Vagina (tissue), 2 donors: ENCODE measurements at places on chromosomes 2 and 18.
A peak's percentile ranks its signal among the peaks of the same experiment; 100 is the strongest.

- H3K4me1 ChIP-seq: no peaks in the 10 kb centered on the region
- DNase-seq: no peak
- H3K27ac ChIP-seq: no peak overlapping the region
- no peaks in the 10 kb centered on the region for H3K36me3 ChIP-seq
- H3K4me3 ChIP-seq: no peak overlapping the region
These were observed 162.6 kb downstream of the PAX3 start for GRCh38 chr2:222136106-222136630.

- H3K4me3 ChIP-seq: no peak within 1 kb of the TSS
- H3K27ac ChIP-seq: no peak within 1 kb of the TSS
- DNase-seq: no peak
- H3K27me3 ChIP-seq: no peaks in the 10 kb centered on the region
These were observed at the start of gene SERPINB10 for GRCh38 chr18:63907664-63908063. TSS of gene SERPINB10 (plus strand) at chr18:63907958. CDS start at chr18:63915511, 7,553 bp downstream.

DNA sequence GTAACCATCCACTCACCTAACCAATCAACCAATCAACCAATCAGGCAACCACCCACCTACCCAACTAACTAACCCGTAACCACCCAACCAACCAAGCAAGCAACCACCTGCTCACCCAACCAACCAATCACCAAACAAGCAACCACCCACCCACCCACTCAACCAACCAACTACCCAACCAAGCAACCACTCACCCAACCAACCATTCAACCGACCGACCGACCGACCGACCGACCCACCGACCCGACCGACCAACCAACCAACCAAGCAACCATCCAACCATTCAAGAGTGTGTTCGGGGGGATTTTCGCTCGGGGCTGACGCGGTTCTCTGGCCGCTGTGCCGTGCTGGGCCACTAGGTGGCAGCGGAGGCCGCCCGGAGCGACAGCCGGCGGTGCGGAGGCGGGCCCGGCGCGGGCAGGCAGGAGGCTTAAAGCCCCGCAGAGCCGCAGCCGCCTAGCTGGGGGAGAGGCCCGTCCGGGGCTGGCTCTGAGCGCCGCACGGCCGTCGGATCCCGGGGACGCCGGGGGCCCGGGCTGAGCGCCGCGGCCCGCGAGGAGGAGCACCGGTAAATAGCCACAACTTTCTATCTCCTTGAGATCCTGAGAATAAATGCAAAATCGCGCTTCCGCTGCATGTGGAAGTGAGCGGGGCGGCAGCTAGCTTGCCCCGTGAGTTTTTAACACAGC, at the start of gene MC5R:
TSS of gene MC5R (plus strand) at position 443 of the 689 bp plus-strand sequence. CDS start 1,617 bp downstream, outside the sequence.
- no peak within 1 kb of the TSS for H3K27ac ChIP-seq
- H3K36me3 ChIP-seq: no peaks in the 10 kb centered on the region
- no peaks in the 10 kb centered on the region for H3K4me1 ChIP-seq
- no peaks in the 10 kb centered on the region for H3K27me3 ChIP-seq
- DNase-seq: no peak

DNA sequence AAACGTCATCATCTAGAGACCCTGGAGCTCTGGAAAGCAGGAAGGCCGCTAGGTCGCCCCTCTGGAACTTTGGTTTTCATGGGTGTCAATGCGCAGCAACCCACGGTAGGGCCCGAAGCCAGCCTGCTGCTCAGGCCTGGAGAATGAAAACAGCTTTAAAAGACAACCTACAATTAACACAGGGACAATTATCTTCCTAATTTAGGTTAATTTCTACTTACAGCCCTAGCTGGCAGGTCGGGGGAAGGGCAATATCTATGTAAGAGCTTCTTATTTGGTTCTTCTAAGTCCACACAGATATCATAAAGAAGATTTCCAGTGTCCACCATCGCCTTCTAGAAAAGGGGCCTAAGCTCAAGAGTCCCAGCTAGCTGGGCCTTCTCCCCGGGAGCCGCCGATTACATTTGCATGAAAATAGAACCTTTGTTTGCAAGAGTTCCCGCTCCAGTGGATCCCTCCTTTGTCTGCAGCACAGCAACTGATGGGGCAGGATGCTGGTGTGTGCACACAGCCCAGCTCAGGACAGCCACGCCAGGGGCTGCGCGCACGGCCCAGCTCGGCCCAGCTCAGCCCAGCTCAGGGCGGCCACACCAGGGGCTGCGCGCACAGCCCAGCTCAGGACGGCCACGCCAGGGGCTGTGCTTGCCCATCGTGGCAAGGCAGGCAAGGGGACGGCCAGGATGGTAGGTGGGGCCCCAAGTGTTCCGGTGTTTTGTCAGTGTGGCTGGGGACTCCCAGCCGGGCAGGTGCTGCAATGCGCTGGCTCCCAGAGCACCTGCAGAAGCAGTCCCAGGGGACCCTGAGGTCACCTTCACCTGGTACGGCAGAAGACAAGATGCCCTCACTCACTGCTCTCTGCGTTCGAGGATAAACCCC, 109.1 kb downstream of the HDAC4 start:
- peak overlapping the region; percentile 60 for H3K27ac ChIP-seq
- no peaks in the 10 kb centered on the region for H3K36me3 ChIP-seq
- DNase-seq: no peak
- peaks cover 74% of the 10 kb centered on the region for H3K4me1 ChIP-seq

DNA sequence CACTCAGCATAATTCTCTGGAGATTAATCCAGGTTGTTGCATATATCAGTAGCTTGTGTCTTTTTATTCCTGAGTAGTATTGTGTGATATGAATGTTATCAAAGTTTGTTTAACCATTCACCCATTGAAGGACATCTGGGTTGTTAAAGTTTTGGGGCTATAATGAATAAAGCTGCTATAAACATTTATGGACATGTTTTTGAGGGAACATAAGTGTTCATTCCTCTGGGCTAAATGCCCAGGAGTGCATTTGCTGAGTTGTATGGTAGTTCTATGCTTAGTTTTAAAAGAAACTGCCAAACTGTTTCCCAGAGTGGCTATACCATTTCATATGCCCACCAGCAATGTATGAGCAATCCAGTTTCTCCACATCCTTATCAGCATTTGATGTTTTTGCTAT, 21.8 kb upstream of the KCNJ13 start:
- H3K36me3 ChIP-seq: peaks cover 62% of the 10 kb centered on the region
- DNase-seq: no peak
- no peaks in the 10 kb centered on the region for H3K27me3 ChIP-seq
- no peak overlapping the region for H3K27ac ChIP-seq
- no peaks in the 10 kb centered on the region for H3K4me1 ChIP-seq

GRCh38 chr18:31720867-31721266, 36.5 kb upstream of the B4GALT6 start:
- no peak for DNase-seq
- H3K27ac ChIP-seq: no peak overlapping the region
- no peaks in the 10 kb centered on the region for H3K27me3 ChIP-seq
- peaks cover 21% of the 10 kb centered on the region for H3K4me1 ChIP-seq

DNA sequence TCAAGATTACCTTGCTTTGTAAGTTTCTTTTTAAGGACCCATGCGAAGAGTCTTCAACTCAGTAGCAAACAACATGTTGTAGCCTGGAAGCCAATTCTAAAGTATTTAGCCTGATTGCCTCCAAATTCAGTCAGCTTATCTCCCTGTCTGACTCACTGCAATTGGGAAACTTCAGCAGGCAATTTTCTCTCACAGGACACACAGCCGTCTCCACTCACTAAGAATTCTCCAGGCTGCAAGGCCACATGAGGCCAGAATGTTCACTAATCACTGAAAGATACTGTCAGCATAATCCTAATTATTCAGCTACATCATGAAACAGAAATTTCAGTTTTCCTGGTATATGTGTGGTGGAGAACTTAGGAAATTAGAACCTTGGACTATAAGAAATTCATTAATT, 78.1 kb upstream of the PDE1A start:
- no peaks in the 10 kb centered on the region for H3K27me3 ChIP-seq
- no peak overlapping the region for H3K4me3 ChIP-seq
- DNase-seq: no peak
- no peak overlapping the region for H3K27ac ChIP-seq
- H3K36me3 ChIP-seq: no peaks in the 10 kb centered on the region

GRCh38 chr2:21700644-21701043, 576.9 kb downstream of the TDRD15 start:
- no peaks in the 10 kb centered on the region for H3K4me1 ChIP-seq
- H3K27ac ChIP-seq: no peak overlapping the region
- no peak for DNase-seq
- H3K4me3 ChIP-seq: no peak overlapping the region

- H3K27ac ChIP-seq: no peak overlapping the region
- no peak for DNase-seq
- H3K4me3 ChIP-seq: no peak overlapping the region
- H3K27me3 ChIP-seq: no peaks in the 10 kb centered on the region
These were observed 43.3 kb upstream of the FN1 start for GRCh38 chr2:215479121-215479520.

DNA sequence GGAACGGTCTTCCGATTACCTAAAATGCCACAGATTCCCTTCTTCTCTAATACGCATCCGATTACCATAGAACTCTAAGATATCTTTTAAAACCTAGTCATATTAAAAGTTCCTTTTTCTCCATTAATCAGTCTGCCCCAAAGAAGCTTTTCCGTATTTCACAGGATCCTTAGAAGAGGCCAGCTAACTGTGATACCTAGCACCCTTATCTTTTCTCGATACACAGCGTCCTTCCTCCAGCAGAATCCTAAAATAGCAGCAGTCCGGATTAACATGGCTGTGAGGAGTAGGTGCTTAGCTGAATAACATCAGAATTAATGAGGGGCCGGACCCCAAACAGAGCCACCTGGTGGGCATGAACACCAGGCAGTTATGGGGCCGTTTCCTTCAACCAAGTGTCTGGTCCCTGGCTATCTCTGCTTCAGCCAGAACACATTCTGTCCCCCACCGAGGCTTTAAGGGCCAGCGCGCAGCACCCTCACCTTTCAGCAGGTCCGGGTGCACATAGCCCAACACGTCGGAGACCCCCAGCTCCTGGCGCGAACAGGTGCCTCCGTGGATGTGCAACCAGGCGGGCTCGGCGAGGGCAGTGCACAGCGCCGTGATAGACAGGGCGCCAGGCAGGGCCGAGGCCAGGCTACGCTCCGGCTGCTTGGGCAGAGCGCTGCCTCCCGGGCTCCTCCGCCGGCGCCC, 995 bp downstream of the TMEM127 start:
- peak overlapping the region; percentile 91 for H3K4me3 ChIP-seq
- DNase-seq: no peak
- peaks cover 63% of the 10 kb centered on the region for H3K4me1 ChIP-seq

DNA sequence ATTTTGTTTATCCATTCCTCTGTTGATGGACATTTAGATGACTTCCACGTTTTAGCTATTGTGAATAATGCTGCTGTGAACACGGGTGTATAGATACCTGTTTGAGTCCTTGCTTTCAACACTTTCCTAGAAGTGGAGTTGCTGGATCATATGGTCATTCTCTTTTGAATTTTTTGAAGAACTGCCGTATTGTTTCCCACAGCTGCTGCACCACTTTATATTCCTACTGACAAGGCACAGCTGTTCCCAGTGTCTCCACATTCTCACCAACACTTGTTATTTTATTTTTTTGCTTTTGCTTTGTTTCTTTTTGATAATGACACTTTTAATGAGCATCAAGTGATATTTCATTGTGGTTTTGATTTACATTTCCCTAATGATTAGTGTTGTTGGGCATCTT, 41.4 kb upstream of the KCNJ13 start:
- DNase-seq: no peak
- no peak overlapping the region for H3K4me3 ChIP-seq
- H3K27me3 ChIP-seq: no peaks in the 10 kb centered on the region
- no peaks in the 10 kb centered on the region for H3K4me1 ChIP-seq
- H3K27ac ChIP-seq: no peak overlapping the region

GRCh38 chr18:11437046-11437445, 172.3 kb upstream of the SLC35G4 start:
- H3K27me3 ChIP-seq: no peaks in the 10 kb centered on the region
- DNase-seq: no peak
- H3K27ac ChIP-seq: no peak overlapping the region
- no peak overlapping the region for H3K4me3 ChIP-seq
- H3K36me3 ChIP-seq: no peaks in the 10 kb centered on the region
- H3K4me1 ChIP-seq: no peaks in the 10 kb centered on the region

DNA sequence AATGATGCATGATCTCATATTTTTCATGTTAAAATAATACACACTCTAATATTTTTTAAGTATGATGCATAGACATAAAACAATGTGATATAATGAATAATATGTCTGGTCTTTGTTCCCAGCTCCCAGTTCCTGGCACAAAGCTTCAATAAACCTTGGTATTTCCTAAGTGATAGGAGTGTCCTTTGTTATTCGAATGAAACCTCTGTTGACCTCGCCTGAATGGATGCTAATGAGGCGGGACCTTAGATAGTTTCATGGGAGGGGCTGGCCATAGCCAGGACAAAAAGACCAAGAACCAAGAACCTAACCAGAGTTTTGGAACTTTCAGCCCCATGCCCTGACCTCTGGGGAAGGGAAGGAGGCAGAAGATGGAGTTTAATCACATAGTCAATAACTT, 257.7 kb upstream of the COPS8 start:
- peaks cover 10% of the 10 kb centered on the region for H3K4me1 ChIP-seq
- no peak overlapping the region for H3K4me3 ChIP-seq
- DNase-seq: no peak
- no peaks in the 10 kb centered on the region for H3K36me3 ChIP-seq
- no peaks in the 10 kb centered on the region for H3K27me3 ChIP-seq

GRCh38 chr2:102520009-102520408, 47.0 kb downstream of the SLC9A4 start:
- H3K27ac ChIP-seq: no peak overlapping the region
- no peak overlapping the region for H3K4me3 ChIP-seq
- H3K27me3 ChIP-seq: no peaks in the 10 kb centered on the region
- no peak for DNase-seq
- H3K4me1 ChIP-seq: no peaks in the 10 kb centered on the region

DNA sequence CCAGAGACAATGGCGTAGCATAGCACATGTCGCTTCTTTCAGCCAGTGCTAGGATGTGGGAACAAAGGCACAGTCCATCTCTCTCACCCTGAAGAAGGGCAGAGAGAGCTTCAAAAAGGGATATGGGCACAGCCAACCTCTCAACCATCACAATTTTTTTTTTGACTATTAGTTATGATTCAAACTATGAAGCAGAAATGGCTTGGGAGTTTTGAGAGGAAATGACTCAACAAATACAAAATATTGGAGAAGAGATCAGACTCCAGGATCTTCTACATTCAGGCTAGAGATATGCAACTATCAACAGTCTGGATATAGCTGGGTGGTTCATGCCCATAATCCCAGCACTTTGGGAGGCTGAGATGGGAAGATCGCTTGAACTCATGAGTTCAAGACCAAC, 109.1 kb downstream of the MCFD2 start:
- no peak overlapping the region for H3K4me3 ChIP-seq
- no peaks in the 10 kb centered on the region for H3K27me3 ChIP-seq
- DNase-seq: no peak
- no peaks in the 10 kb centered on the region for H3K36me3 ChIP-seq

DNA sequence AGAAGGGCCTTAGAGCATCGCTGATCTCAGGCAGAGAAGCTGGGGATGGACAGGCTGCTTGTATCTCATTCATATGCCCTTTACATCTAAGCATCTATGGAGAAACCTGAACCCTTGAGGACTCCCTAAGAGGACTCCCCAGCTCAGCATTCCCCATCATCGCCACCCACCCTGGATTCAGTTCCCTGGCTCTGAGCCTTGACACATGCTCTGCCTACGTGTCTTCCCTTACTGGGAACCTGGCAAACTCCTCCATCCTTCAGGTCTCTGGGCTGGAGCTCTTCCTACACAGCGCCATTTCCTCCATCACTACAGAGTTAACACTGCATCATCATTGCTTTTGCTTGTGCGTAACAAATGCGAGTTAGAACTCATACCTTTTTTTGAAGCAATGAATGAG, 31.2 kb upstream of the OTOF start:
- H3K27me3 ChIP-seq: no peaks in the 10 kb centered on the region
- no peaks in the 10 kb centered on the region for H3K36me3 ChIP-seq
- no peak overlapping the region for H3K27ac ChIP-seq
- H3K4me1 ChIP-seq: no peaks in the 10 kb centered on the region
- H3K4me3 ChIP-seq: no peak overlapping the region
- DNase-seq: no peak
